Frontal cortex (tissue), 4 donors: ENCODE measurements at places on chromosomes 12 and 14.
A peak's percentile ranks its signal among the peaks of the same experiment; 100 is the strongest.

- no peak for DNase-seq
Observed at GRCh38 chr12:29187756-29188155, 38.7 kb downstream of the FAR2 start.

DNA sequence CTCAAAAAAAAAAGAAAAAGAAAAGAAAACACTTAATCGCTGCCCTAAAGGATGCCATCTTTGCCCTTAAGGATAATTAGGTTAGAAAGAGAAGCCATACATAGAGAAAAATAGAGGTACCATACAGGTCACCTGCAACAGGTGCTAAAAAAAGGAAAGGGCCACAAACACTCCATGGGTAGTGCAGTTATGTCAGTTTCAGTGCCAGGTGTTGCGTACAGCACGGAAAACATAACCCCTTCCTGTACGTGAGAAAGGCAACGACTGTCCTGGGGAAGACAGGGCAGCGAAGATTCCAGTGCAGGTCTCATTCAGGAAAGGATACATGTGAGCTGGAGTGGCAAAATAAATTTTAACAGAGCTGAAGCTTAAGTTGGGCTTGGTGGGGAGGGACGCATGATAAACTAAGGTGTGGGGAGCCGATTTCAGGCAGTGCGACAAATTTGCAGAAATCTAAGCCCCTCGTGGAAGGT lies 553 bp upstream of the DAZAP2 start:
- no peak for DNase-seq

- DNase-seq: peak; percentile 17
Observed at GRCh38 chr14:36521598-36522345, 1.7 kb upstream of the NKX2-1 start.

DNA sequence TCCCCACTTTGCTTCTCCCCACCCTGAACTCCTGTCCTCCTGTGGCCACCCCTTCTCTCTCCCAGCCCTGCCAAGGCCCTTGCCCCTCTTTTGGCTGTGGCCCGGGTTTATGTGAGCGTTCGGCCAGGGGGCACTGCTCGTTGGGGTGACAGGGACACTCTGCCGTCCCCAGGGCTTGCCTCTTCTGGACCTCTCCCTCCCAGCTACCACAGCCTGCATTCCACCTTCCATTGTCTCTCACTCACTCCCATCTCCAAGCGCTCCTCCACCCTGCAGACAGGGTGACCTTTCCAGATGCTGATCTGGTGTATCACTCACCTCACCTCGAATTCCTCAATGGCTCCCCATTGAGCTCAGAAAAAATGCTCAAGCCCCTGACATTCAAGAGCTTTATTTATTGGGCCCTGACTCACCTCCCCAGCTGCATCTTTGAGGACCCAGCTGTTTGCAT lies 1.4 kb downstream of the SERPINA9 start:
- no peak for DNase-seq

- no peak for DNase-seq
Observed at GRCh38 chr14:69327507-69327906, 67.5 kb downstream of the GALNT16 start.

GRCh38 chr12:110004598-110004997 lies 5.4 kb downstream of the ANKRD13A start:
- DNase-seq: no peak

- no peak for DNase-seq
Observed at GRCh38 chr14:29735459-29735858, 192.2 kb downstream of the PRKD1 start.

- no peak for DNase-seq
Observed at GRCh38 chr12:27012239-27012981, 1.8 kb downstream of the TM7SF3 start.

DNA sequence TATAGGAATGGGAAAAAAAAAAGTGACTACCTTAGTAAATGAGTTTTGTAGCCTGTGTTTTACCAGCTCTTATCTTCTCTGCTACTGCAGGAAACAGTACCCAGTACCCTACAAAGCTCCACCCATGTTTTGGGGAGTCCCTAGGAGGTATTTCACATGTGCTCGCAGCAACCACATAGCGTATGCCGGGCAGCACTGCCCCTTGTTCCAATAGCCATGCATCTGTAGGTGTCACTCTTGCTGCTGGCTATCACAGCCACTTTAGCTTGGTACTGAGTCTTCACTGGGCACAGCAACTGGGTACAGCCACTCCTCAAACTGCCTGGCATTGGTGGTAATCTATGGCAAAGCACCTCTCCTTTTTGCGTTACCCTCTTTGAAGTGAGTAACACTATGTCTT lies 2.0 kb upstream of the MDM1 start:
- DNase-seq: no peak

DNA sequence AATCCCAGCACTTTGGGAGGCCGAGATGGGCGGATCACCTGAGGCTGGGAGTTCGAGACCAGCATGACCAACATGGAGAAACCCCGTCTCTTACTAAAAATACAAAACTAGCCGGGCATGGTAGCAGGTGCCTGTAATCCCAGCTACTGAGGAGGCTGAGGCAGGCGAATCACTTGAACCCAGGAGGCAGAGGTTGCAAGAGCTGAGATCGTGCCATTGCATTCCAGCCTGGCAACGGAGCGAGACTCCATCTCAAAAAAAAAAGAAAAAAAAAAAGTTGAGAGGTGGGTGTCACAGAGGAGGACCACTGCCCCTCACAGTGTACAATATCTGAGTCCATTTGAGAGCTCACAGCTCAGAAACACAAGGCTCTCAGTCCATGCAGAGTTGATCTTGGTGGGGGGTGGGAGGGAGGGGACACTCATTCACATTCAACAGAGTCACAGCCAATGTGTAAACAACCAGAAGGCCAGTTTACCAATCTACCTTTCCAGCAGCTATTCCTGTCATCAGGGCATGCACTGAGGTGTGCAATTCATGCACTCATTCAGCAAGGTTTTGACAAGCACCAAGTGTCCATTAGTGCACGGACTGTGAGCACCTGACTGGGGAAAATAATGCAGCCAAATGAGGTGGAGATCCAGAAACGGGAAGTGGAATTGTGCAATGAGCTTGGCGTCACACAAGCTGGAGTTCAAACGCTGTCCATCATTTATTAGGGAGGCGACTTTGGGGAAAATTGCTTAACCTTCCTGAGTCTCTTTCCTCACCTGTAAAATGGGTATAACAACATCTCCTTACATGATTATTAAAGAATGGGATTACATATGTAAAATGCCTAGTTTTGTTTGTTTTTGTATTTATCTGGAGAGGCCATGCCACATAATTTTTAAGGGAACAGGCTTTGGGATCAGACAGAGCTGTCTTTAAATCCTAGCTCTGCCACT lies 4.4 kb upstream of the EIF5 start:
- no peak for DNase-seq

DNA sequence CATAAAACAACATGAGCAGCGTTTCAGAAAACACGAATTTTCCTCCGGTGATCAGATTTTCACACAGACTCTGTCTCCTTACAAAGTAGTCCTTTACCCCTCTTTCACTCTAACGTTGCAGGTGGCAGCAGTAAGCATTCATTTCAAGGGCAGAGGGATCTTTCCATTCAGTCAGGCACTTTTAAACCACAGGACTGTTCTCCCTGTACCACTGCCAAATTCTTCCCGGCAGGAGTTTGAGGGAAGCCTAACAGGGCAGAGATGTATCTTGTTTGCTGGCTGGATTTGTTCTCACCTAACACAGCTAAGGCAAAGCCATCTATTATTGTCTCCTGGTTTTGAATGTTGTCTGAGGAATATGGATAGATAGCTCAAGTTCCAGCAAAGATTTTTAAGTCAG lies 1187.3 kb upstream of the SEL1L start:
- no peak for DNase-seq

GRCh38 chr14:91830777-91831176 lies 36.6 kb downstream of the TC2N start:
- no peak for DNase-seq

DNA sequence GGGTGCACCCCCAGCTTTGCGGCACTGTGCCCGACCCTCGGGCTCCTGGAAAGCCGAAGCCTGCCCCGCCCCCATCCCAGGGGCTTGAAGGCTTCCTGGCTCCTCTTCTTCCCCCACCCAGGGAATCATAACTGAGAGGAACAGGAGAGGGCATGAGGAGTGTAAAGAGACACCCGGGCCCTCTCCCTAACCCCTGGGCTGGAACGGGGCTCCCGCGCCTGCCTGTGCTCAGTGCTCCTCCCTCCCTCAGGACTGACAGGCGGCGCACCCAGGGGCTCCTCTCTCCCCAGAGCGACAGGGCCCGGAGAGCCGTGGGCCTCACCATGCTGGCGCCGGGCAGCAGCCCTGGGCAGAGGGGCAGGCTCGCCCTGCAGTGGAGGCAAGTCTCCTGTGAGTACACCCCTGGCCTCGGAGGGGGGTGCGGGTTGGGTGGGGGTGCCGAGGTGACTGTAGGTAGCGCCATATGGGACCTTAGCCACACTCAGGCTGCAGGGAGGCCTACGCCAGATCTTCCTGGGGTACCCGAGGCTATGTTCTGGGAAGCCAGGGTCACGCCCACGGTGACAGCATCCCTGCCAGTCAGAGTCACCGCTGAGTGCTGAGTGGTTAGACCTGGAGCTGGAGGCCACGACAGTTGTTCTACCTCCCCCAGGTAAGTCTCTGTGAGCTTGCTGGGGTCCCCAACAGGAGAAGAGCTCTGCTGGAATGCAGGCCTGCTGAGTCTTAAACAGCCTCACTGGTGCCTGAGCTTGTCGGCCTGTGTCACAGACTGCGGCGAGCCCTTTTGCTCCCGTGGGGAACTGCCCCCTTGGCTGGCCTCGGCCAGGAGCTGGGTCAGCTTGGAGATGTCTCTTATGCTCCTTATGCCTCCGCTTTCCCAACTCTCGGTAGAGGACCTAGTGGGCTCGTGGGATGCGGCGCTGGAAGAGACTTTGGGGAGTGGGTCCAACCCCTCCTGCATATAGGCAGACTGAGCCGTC lies 7.8 kb downstream of the LRTM2 start:
- DNase-seq: no peak

DNA sequence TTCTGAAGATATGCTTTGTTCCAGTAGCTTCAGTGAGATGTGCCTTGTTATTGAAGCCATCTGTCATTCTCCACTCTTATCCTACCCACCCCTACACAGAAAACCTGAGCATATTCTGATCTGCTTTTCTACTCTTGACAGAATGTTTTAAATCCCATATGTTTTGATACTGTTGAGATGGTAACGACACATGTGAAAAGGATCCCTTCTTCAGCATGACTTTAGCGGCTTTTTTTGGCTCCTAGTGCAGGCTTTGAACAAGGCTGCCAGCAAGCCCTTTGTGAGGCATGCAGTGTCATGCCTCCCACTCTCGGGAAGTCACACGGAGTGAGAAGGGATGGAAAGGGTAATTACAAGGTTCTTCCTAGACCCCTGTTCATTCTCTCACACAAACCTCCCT lies 228.8 kb upstream of the RGS6 start:
- DNase-seq: peak; percentile 27

GRCh38 chr14:77615361-77616132 lies 890 bp downstream of the SPTLC2 start:
- DNase-seq: no peak

- DNase-seq: no peak
Observed at GRCh38 chr12:6639151-6639801, 3.5 kb upstream of the LPAR5 start.

- DNase-seq: no peak
Observed at GRCh38 chr12:12693111-12693671, 2.8 kb downstream of the GPR19 start.

- no peak for DNase-seq
Observed at GRCh38 chr12:52336641-52337040, 15.4 kb upstream of the KRT83 start.

DNA sequence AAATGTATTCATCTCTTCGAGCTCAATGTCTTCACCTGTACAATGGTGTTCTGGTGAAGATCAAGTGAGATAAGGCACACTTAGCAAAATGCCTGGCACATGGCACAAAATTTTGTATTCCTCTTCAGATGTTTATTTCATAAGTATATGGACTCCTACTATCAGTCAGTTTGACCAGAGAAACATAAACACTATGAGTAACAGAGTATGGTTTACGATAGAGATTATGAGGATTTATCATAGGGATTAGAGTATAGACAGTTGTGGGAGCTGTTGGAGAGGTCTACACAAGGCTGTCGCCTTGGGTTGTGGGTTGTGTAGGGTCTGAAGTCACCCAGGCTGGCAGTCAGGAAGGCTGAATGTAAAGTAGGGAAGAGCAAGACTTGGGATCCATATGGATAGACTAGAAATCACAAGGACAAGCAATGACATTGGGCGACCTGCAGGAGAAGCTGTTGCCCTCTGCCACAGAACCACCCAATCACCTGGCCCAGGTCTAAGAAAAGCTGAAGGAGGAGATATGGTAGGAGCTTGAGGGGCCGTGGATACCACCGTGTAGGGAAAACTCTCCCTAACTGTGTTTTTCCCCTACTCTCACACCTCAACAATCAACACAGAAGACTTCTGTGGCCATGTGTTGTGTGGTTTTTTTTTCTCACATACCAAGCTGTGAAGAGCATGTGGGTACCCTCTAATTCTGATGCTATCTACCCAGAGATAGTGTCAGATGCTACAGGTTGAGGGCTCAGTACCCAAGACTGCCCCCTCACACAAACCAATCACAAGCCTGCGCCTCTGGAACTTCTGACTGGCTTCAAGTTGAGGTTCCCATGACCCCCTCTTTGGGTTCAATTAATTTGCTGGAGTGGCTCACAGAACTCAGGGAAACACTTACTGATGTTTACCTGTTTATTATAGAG lies 27.2 kb upstream of the RESF1 start:
- DNase-seq: no peak

- no peak for DNase-seq
Observed at GRCh38 chr12:132151145-132151765, 7.0 kb downstream of the NOC4L start.

GRCh38 chr12:108950991-108951739 lies 69.7 kb downstream of the SVOP start:
- peak; percentile 10 for DNase-seq
